ENCODE measurements at places on chromosomes 4 and X. TPM values are rescaled to one million over a fixed set of nuclear protein-coding genes. Genes with fewer than 3 reads are reported as not detected.

GPR82 gene
- 0.65 TPM for total RNA-seq

DNA sequence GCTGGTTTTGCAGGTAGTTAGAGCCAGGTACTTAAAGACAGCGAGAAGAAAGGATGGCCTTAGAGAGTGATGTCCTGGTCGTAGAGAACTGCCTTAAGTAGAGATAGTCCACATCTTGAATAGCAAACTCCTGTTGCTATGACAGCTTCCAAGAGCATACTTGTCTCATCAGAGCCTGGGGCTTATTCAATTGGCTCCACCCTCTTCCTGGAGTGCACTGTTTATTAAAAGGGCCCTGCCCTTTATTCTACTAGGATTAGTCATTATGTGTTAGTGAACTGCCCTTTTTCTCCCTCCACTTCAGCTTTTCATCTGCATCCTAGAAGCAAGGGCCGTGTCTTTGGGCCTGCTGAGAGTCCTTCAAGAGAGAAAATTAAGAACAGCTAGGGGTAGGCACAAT lies 94.5 kb upstream of the EOLA2 start:
- no peak for DNase-seq

DNA sequence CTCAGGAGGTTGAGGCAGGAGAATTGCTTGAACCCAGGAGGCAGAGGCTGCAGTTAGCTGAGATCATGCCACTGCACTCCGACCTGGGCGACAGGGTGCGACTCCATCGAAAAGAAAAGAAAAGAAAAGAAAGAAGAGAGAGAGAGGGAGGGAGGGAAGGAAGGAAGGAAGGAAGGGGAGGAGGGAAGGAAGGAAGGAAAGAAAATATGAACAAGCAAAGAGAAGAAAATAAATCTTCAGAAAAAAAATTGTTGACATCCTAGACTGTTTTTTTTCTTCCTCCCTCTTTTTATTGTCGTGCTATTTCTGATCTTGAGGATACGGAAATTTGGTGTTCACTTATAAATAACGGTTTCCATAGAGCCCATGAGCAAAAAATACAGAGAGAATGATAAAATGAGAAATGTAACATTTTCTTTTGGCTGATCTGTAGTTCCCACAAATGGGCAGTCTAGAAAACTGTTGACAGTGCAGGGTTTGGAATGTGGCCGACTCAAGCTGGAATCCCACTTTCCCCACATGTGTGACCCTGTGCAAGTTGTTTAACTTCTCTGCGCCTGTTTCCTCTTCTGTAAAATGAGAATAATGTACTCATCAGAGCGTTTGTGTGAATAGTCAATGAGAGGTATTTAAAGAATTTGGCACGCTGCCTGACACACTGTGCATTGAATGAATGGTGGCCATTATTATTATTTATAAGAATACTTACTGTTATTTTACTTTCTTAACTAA lies 19.4 kb downstream of the SORBS2 start:
- no peak for DNase-seq

- no peak for DNase-seq
These were observed 63.8 kb downstream of the EFNB1 start for GRCh38 chrX:68892651-68893050.

TLL1 gene
- total RNA-seq: 4.7 TPM

DNA sequence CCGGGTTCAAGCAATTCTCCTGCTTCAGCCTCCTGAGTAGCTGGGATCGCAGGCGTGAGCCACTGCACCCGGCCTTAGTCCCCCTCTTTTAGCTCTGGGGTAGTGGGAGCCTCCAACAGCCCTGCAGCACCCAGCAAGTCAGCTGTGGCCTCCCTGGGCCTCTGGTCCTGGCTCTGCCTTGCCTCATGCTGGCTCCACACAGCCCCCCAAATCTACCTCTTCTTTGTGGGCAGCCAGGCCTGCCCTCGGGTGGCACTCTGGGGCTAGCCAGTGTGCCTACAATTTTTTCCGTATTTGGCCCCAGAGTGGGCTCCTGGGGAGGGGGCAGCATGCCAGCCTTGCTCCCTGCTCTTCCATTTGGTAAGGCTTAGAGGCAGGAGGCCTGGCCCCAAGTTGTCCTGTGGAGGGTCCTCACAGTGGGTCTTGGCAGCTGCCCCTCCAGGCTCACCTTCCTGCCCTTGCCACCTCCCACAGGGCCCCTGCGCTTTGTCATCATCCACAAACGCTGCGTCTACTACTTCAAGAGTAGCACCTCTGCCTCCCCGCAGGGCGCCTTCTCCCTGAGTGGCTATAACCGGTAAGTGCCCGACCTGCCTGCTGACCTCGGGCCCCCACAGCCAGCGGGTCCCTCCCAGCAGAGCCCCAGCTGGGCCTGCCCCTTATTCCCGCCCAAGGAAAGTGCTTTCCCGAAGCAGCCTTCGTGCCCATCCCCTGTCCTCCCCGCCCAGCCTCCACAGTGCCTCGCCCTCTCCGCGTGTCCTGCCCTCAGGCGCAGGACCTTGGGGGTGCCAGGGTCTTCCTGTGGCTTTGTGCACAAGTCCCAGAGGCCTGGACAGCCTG lies 21.0 kb upstream of the ADD1 start:
- DNase-seq: peak; percentile 39

MMRN1 gene
- total RNA-seq: 42.6 TPM

DNA sequence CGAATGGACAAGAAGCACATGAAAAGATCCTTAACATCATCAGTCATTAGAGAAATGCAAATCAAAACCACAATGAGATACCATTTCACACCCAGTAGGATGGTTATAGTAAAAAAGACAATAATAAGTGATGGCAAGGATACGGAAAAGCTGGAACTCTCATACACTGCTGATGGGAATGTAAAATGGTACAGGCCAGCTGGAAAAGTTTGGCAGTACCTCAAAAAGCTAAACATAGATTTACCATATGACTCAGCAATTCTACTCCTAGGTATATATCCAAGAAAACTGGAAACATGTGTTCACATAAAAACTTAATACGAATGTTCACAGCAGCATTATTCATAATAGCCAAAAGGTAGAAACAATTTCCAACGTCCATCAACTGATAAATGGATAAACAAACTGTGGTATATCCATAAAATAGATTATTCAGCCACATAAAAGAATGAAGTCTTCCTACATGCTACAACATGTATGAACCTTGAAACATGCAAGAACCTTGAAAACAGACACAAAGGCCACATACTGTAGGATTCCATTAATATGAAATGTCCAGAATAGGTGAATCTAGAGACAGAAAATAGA lies 11.9 kb downstream of the RPS6KA3 start:
- DNase-seq: no peak

DNA sequence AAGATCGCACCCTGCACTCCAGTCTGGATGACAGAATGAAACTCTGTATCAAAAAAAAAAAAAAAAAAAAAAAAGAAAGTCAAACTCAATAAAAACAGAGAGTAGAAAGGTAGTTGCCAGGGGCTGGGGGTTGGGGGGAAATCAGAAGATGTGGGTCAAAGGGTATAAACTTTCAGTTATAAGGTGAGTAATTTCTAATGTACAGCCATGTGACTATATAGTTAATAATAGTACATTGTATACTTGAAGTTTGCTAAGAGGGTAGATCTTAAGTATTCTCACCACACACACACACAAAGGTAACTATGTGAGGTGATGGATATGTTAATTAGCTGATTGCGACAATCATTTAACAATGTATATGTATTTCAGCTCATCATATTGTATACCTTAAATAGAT lies 11.5 kb downstream of the HERC6 start:
- DNase-seq: no peak
